ENCODE measurements at places on chromosomes 16 and 17.
A peak's percentile ranks its signal among the peaks of the same experiment; 100 is the strongest.

DNA sequence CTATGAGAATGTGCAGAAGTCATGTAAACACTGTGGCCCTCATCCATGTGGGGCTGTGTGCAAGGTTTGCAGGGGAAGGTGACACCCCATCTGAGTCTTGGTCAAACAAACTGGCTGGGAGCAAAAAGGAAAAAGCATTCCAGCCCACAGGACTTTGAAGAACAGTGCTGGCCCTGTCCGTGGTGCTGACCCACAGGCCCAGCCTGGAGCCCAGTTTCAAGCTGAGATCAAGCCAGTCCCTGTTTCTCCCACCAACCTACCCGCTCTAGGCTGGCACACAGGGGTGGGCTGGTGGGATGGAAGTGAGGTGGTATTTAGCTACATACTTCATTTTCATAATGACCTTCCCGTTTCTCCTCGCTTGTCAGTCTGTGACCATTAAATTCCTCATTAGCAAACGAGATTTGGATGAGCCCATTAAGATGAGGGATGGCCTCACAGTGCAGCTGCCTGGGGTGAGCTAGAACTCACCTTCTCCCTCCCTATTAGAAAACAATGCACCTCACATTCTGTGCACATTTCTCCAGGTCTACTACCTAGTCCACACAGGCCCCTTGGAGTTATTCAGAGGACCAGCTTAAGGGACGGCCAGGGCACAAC is 12.6 kb upstream of the RPL38 start:
- DNase-seq, result peak; percentile 50

DNA sequence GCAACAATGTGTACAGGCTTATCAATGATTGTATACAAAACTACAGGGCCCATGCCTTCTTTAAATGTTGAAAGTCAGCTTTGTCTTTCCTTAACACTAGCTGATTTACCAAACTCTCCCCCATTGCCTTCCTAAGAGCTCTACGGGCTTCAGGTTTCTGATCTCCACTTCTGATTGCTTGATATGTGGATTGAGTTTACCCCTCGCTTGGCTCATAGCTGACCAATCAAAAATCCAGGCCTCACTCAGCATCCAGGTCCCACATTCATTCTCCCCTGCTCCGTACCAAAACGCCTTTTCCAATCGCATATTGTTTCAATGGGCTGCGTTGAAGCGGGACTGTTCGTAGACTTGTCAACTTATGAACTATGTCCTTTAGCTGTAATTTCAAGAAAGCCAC is 195.1 kb upstream of the TOX3 start:
- DNase-seq, result no peak

DNA sequence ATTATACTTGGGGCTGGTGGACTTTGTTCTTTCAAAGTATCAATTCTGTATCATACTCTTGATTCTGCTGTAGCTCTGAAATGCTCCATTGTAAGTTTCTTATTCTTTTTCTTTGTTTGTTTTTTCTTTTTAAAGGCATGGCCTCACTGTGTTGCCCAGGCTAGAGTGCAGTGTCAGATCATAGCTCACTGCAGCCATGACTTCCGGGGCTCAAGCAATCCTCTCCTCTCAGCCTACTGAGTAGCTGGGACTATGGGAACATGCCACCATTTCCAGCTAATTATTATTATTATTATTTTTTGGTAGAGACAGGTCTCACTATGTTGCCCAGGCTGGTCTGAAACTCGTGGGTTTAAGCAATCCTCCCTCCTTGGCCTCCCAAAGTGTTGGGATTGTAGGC is 38.9 kb upstream of the METTL9 start:
- DNase-seq, result no peak

DNA sequence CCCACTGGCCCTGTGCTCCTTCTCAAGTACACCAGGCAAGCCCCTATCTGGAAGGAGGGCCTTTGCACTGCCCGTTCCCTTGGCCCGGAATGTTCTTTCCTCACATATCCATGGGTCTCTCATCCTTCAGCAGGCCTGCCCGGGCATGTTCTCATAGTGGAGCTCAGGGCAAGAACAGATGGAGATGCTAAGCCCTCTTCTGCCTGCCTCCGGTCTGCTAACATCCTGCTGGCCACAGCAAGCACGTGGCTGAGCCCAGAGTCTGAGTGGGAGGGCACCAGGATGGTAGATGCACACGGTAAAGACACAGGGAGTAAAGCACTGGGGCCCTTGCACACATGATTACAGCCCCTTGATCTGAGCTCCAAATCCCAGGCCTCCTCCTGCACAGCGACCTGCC is 19.8 kb upstream of the ANKRD40CL start:
- no peak for DNase-seq
